CD4-positive, alpha-beta T cell treated with Interleukin-1 beta for 1 hour (primary cell): ENCODE measurements at places on chromosomes 6 and 20.

DNA sequence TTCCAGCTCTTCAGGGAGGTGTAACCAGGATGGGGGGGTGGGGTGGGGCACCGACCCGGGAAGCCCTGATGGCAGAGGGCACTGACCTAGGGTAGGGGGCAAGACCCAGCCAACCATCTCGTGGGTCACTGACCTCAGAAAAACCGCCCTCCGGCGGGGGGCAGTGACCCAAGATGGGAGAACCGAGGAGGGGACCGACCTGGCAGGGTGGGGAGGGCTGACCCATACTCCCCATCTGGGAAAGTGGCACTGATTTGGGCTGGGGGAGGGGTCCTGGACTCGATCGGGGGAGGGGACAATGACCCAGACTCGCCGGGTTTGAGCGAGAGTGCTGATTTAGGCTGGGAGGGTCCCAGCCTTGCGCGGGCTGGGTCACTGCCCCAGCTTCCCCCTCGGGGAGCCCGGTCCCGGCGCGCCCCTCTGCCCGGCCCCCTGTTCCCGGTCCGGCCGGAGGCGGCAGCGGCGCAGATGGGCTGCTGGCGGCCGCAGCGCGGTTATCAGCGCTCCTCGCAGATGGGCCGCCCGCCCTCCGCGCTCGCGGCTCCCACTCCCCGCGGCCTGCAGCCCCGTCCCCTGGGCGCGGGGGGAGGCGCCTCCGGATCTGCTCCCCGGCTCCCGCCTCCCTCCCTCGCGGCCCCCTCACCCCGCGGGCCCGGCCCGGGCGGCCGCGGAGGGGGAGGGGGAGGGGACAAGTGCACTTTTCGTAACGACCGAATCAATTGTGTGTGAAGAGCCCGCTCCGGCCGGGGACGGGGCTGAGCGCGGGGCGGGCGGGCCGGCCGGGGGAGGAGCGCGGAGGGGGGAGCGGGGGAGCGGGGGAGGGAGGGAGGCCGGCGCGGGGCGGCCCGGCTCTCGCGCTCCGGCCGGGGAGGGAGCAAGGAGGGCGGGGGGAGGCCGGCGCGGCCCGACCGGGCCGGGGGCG, 2.2 kb downstream of the NOL4L start:
- no peak for DNase-seq

DNA sequence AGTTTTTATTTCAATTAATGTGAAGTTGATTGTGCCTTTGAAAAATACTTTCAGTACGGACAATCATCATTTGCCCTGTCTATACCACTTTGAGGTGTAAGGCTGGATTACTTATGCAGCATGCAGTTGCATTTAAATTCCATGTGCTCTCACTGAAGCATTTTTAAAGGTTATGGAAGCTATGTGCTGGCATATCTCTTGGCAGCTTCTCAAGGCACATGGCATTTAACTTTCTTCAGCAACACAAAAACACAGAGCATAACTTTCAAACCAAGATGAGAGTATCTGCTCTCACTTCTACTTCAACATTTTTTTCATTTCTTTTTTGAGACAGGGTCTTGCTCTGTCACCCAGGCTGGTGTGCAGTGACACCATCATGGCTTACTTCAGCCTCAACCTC, 360.6 kb upstream of the RUNX2 start:
- no peak for DNase-seq

GRCh38 chr20:23446505-23446904, 6.2 kb downstream of the CST11 start:
- no peak for DNase-seq

DNA sequence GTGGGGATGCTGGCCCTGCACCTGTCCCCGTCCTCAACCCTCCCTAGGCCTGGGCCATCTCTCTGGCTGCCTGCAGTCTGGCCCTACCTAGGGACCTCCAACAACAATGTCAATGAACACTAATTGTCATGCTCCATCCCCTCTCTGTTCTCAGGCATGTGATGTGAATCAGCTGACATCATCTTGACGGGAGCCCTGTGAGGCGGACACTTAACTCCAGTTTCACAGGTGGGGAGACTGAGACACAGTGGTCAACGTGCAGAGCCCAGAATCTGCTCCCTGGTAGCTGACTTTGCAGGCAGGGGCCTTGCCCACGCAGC, 762 bp upstream of the TCEA2 start:
- DNase-seq, result no peak

DNA sequence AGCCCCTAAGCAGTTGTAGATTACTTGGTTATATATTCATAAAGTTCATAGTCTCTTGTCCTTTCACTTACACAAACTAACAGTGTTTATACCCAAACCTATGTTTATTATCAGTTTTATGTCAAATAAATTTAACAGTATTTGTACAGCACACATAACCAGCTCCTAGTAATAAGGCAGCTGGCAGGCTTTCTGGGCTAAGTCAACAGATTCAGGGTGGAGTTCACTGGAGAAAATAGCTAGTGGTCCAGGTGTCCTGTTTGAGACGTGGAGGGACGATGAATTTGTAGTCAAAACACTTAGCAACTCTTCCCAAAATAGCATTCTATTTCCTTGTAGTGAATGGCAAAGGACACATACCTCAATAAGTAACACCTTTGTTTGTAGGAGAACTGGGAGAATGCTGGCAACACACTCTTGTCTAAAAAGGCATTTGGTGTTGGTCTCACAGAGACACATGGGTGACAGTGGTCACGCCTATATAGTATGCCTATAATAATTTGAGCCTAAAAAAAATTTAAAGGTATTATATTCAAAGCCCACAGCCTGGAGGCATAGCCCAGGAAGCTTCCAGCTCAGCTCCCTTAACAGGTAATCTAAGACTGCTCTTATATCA, 156.4 kb upstream of the CARMIL1 start:
- no peak for DNase-seq
